ENCODE measurements at places on chromosomes 7 and 10. TPM values are rescaled to one million over a fixed set of nuclear protein-coding genes. Genes with fewer than 3 reads are reported as not detected.

- DNase-seq: no peak
Observed at GRCh38 chr7:151600331-151600730, 80.6 kb upstream of the RHEB start.

DNA sequence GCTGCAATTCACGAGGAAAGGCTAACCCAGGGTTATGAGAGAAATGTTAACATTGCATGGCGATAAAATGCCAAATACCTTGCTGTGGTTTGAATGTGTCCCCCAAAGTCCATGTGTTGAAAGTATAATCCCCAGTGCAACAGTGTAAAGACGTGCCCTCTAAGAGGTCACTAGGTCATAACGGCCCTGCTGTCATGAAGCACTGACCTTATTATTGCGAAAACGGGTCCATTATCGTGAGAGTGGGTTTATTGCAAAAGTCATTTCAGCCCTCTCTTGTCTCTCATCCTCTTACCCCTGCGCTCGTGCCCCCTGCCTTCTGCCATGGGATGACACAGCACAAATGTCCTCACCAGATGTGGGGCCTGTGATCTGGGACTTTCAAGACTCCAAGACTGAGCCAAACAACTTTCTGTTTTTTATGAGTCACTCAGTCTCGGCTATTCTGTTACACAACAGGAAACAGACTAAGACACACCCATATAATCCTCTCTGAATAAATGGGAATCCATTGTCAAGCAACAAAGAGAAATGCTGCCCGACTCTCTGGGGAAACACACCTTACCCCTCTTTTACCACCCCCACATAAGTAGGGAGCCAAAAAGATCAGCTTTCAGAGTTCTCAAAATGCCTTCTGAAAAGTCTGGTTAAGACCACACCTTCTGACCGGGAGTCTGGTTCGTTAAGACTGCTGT, 73.1 kb upstream of the UCN3 start:
- peak; percentile 78 for DNase-seq

DNA sequence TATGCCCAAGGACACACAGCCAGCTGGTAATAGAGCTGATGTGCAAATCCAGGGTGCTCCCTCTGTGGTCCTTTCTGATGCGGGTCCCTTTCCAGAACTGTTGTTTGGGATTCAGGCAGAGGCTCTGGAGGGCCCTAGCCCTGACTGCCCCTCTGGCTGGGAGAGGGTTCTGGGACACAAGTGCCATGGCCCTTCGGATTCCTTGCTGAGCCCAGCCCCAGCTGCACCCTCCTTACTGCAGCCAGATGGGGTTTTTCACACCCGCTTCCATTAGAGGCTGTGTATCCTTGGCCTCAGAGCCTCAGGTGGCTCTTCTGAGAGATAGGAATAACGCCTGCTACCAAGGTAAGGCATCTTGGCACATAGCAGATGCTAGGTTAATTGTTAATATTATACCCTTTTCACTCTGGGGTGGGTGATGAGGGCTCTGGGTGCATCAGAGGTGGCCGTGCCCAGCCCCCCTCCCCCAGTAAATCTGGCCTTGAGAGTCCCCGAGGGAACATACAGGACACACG, 89.8 kb upstream of the LRRC4 start:
- DNase-seq: no peak

Gene JCAD
- 101 TPM for total RNA-seq

- no peak for DNase-seq
Observed at GRCh38 chr10:119153041-119153440, 12.5 kb downstream of the SFXN4 start.

Gene FRAT2
- total RNA-seq: 27.5 TPM

Gene NPC1L1
- total RNA-seq: 0.21 TPM

Gene C10orf62
- total RNA-seq: not detected

DNA sequence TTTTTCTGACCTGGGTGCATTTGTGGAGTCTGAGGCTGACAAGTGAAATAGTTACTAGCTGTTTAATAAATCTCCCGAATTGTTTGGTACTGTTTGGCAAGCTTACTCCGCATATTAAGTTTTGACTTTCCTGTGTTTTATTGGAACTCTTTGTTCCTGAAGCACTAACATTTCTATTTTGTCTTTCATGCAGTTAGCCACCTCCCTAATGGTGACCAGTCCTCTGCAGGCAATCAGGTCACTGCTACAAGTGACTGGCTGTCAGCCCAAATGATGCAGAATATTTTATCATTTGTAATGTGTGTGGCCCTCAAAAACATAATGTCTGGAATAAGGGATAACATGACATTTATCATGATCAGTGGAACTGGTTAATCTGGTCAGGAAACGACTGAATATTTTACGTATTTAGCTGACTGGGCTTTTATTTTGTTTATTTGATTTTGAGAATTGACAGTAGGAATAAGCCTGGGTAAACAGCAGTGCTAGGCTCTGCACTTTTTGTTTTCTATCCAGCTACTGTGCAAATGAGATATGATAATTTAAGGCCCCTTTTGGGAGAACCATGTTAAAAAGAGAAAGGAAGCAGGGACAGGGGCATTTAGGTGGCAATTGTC, 82.9 kb downstream of the ST7 start:
- no peak for DNase-seq

GRCh38 chr7:52897713-52898112, 137.7 kb upstream of the POM121L12 start:
- DNase-seq: no peak

Gene TBXAS1
- total RNA-seq: 92.6 TPM

Gene A1CF
- total RNA-seq: not detected

Gene DYNC1I1
- total RNA-seq: 1.3 TPM

Gene GPR26
- total RNA-seq: not detected

DNA sequence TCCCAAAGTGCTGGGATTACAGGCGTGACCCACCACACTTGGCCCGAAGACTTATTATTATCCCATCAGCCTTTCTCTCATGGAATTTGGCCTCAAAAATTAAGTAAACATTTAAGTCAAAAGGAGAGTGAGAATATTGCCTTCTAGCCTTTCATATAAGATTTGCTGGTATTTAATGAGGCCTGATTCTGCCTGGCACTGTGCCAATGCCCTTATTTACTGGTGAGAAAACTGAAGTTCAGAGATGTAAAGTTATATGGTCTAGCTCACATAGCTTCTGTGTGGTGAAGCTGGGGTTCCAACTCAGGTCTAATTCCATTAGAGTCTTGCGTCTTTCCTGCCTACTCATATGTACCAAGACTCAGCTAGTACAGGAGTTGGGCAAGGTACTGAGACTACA, 260.2 kb downstream of the SDHAF3 start:
- no peak for DNase-seq

Gene ZP3
- not detected for total RNA-seq

- DNase-seq: no peak
Observed at GRCh38 chr10:70827086-70827757, 11.5 kb downstream of the SGPL1 start.

DNA sequence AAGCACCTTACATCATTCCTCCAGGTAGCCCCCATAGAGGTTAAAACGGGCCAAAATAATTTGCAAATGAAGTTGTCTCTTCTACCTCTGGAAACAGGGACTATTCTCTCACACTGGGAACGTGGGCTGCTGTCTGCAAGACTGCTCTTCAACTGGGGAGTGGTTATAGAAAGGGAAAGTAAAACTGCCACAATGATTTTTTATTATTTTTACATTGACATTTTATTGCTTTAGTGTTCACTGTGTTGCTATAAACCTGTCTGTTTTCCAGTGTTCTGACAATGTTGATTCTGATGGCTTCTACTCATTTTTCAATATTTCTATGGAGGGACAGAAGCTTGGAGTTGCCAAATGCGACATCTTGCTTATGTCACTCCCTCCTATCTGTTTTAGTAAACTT, 115.1 kb upstream of the ANTXRL start:
- no peak for DNase-seq

Gene SPDYE3
- total RNA-seq: not detected
